ENCODE measurements at places on chromosomes 1 and 21.

DNA sequence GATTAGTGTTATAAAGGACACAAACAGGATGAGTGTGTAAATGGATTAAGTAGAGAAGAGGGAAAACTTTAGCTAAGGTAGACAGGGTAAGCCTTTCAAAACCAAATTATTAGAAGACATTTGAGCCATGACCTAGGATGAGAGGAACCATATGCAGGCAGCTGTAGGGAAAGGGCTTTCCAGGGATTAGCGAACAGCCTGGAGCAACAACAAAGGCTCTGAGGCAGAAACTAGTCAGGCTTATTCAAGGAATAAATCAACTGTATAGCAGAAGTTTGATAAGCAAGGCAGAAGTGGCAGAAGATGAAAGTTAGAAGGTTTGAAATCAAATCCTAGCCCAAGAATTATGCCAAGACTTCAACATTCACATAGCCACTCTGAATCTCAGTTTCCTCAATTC is 21.3 kb downstream of the AIDA start:
- no peak for DNase-seq

DNA sequence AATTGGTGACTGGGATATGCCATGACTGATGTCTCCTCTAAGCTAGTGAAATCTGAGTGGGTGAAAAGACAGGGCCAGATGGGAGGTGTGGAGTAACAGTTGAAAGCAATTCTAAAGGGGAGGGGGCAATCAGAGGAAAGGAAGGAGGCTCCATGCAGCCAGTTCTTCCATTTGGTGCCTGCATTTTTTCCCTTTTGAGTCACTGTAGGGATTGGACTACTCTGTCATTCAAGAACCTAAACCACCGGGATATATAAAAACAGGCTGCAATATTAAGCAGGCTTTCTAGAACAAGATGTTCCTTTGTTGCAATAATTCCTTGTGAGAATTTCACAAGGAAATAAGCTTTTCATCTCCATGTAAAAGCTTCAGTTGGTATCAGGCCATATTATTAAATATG is 18.3 kb downstream of the CLIC6 start:
- DNase-seq: no peak

DNA sequence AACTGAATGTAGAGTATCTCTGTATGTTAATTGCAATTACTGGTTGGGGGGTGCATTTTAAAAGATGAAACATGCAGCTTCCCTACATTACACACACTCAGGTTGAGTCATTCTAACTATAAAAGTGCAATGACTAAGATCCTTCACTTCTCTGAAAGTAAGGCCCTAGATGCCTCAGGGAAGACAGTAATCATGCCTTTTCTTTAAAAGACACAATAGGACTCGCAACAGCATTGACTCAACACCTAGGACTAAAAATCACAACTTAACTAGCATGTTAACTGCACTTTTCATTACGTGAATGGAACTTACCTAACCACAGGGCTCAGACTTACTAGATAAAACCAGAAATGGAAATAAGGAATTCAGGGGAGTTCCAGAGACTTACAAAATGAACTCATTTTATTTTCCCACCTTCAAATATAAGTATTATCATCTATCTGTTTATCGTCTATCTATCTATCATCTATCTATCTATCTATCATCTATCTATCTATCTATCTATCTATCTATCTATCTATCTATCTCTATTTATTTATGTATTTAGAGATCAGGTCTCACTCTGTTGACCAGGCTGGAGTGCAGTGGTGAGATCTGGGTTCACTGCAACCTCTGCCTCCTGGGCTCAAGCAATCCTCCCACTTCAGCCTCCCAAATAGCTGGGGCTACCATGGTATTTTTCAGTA is 47.8 kb downstream of the CHML start:
- peak; percentile 91 for DNase-seq

- no peak for DNase-seq
Measured at GRCh38 chr1:8745749-8746390, 71.6 kb downstream of the RERE start.
